Large intestine (tissue), 12 donors: ENCODE measurements at places on chromosomes 7 and 10.

DNA sequence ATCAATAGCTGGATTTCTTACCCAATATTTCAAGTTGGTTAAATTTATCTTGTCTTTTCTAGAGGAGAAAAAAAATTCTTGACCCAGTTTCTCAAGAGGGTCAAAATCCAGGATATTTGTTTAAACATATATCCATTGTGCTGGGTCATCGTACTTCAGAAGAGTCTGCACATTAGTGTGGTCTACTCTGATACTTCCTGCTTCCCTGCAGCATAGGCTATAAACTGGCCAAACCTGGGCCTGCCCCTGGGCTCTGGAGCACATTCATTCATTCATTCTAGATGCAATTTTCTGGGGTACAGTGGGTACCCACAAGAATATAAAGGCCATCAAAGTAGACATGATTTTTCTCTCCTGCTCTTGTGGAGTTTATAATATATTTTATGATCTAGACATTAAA lies 142.1 kb upstream of the WNT16 start:
- no peak for DNase-seq

DNA sequence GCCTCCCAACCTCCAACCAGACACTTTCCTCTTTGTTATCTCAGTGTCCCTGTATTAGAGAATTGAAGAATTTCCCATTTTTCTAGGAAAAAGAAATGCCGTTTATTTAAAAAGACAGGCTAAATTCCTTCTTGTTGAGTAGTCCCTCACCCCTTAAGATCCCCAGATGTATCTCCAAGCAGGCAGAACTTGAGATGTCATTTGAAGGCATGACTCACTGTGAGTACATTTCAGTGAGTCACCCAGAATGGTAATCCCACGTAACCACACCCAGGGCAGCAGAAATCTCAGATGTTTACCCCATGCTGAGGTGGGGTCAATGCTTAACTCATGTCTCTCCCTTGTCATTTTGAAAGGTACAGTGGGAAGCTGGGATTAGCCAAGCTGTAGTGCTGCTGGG lies 4.4 kb downstream of the ZNF655 start:
- no peak for DNase-seq

- no peak for DNase-seq
These were observed 61.7 kb upstream of the ZNRF2 start for GRCh38 chr7:30222515-30223215.

GRCh38 chr7:1761774-1762173 lies 91.7 kb downstream of the ELFN1 start:
- no peak for DNase-seq

DNA sequence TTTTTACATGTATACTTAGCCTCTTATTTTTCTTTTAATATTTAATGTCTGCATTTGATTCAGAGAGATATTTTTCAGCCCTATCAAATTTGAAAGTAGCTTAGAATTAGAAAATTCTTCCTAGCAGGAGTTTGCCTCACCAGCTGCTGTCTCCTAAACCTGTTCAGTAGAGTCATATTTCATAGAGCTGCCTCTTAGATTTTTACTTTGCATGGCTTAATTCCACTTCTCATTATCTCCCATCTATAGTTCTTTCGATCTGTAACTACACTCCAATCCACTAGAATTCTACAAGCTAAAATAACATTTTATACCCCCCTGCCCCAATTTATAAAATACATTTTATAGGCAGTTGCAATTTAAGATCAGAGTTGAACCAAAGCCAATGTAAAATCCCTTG lies 227.0 kb downstream of the ANK3 start:
- no peak for DNase-seq

DNA sequence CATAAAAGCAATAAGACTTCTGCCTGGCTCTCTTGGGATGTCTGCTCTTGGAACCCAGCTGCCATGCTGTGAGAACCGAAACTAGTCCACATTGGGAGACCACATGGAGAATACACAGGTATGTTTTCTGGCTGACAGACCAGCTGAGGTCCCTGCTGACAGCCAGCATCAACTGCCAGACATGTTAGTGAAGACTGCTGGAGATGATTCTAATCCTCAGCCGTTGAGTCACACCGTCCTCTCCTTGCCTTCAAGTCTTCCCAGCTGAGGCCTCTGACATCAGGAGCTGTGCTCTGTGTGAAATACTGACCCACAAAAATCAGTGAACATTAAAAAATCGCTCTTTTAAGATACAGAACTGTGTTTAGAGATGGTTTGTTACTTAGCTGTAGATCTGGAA lies 36.9 kb upstream of the AGR2 start:
- DNase-seq = no peak

GRCh38 chr7:72098807-72099580 lies 313.1 kb downstream of the CALN1 start:
- peak; percentile 1 for DNase-seq

DNA sequence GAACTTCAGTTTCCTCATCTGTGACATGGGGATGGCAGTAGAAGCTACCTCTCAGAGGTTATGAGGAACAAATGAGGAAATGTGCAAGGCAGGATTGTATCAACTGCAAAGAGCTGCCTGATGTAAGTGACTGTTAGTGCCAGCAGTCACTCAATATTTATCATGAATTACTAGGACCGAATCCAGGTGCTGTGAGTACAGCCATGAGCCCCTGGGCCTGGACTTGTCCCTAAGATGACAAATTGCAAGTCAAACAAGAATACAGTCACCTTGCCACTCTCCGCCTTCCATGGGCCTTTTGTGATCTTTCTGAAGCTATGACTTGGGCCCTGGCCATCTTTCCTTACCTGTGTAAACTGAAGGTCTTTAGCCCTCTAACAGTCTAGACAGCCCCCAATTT lies 27.7 kb upstream of the TLX1 start:
- no peak for DNase-seq

DNA sequence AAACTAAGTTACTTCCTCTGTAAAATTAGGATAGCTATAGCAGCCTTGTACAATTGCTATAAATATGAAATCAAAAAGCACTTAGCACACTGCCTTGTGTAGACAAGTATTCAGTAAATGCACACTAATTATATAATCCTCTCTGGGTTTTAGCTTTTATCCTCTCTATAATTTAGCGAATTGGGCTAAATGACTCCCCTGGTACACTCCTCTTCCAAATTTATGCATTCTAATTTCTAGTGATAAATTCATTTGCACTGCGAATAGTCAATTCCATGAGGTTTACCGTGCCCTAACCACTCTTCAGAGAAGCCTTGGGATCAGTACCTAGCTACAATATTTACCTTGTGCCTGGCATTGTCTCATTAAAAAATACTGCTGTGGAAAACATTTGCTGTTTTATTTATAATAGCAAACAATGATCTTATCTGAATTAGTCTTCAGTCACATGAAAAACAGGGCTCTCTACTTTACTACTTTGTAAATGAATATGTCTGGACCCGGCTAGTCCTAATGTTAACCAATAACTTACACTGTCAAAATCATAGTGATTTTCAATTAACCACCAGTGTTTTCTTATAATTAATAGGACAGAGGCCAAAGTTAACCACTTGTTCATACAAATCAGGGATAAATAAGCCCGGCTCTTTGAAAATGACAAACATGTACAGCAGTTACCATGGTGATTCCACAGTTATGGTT lies 577.9 kb downstream of the IPMK start:
- DNase-seq = no peak

- DNase-seq = no peak
These were observed 2.5 kb downstream of the FZD1 start for GRCh38 chr7:91266689-91267090.

- DNase-seq = no peak
These were observed 16.7 kb downstream of the LRMDA start for GRCh38 chr10:75448166-75448565.

GRCh38 chr10:48333856-48334255 lies 27.4 kb downstream of the MAPK8 start:
- no peak for DNase-seq

DNA sequence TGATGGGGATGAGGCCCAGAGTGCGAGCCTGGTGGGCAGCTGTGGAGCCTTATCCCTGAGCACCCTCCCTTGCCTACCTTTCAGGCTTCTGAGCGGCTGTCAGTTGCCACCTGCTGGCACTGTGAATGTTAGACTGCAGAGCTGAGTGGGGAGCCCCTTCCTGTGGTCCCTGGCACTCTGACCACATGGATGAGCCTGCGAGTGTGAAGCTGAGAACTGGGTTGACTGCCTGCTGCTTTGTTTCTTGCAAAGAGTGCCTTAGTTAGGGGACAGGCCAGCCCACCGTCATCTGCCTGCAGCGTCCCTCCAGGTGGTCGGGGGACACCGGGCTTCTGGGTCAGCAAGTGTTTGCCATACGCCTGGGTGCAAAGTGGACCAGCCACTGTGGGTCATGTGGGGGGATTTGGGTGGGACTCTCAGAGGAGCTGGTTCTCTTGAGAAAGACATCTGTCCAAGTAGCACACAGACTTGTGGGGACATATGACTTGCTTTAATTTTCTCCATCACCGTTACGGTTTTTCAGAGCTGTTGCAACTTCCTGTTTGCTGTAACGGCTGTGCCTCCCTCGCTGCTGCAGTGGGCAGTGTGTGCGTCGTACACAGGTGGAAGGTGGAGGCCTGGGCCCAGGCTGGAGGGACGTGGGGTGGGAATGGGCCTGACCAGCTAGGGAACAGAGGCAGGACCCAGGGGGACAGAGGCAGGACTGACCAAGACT lies 13.7 kb downstream of the INPP5A start:
- no peak for DNase-seq

GRCh38 chr7:93923296-93923695 lies 1.8 kb downstream of the GNG11 start:
- DNase-seq = no peak

- DNase-seq = no peak
These were observed 67.4 kb downstream of the ZNF92 start for GRCh38 chr7:65441010-65441409.

GRCh38 chr10:71737001-71737833 lies 17.6 kb upstream of the C10orf105 start:
- no peak for DNase-seq

- DNase-seq = no peak
These were observed 86.5 kb upstream of the KDM7A start for GRCh38 chr7:140263277-140263676.

DNA sequence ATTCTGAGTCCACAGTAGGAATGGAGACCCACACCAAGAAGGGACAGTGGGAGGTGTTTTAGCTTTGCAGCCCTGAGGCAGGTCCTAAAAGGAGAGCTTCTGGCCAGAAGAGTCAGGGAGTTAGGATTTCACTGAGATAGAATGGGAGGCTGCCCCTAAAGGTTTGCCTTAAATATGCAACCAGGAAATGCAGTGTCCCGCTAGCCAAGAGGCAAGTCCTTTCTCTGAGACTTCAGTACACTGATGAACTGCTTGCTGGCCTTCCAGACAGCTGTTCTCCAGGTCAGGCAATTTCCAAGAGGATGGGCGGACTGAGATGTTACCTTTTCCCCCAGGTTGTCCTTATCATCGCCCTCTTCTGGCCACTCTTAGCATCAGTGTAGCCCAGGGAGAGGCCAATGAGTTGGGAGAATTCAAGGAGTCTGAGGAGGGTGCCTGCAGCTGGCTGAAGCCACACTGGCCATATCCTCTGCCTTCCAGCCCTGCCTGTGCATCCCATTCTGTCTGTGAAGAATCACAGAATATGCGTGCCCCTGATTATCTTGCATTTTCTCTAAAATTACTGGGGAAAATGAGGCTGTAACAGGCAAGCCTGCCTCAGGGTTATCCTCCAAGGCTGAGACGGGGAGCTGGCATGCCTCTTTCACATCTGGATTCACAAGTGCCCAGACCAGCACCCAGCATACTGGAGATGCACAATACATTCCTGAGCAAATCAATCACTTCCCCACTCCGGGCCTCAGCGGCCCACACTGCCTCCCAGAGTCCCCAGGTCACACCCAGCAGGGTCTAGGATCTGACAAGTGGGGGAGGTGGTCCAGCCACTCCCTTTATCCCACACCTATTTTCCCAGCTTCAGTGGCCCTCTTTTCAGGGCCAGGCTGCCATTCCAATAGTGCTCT lies 2.4 kb downstream of the TLL2 start:
- DNase-seq = peak; percentile 37

DNA sequence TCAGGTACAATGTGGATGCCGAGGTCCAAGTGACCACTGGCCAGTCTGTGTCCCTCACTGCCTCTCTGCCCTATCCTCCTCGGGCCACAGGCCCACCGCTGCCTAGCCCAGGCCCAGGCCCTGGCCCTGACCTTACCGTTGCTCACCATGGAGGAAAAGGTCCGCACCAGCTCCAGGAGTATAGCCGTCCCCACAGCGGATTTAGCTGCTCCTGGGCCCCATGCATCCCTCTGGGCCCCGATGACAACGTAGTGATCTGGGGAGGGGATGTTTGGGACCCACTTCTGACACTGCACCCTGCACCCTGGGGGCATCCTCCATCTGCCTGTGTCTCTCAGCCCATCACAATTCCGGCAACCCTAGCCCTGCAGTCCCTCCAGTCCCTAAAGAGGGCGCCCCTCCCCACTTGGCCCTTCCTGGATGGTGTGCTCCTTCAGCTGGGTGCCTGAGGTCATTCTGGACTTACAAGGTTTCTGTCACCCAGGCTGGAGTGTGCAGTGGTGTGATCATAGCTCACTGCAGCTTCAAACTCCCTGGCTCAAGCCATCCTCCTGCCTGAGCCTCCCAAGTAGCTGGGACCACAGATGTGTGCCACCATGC lies 12.1 kb downstream of the TFR2 start:
- DNase-seq = no peak

DNA sequence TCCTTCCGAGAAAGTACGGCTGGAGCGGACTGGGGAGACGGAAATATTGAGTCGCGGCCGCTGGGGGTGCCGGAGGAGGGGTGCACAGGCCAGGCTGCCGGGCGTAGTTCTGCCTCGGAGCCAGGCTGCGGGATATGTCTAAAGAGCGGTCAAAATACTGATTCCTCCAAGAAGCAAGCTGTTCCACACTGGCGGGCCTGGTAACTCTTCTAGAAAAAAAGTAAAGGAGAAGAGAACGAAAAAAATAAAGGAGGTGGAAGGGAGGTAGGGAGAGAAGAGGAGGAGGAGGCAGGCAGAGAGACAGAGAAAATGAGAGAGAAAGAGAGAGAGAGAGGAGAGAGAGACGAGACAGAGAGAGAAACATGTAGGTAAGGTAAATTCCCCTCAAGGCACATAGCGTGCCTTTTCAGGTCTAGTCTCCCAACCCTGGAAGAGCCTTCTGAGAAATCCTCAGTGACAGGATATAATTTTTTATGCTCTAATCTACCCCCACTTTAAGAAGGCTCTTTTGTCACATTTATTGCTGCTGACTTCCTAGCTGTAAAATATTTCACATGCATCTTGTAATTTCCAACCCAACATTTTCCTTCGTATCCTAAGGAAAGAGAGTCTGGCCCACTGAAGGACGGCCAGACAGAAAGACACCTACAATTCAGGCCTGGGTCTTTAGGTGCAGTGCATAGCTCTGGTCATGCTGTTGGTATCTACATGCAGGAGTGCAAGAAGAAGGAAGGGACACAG lies 5.7 kb downstream of the DLX5 start:
- no peak for DNase-seq

GRCh38 chr7:157457355-157458253 lies 120.8 kb downstream of the DNAJB6 start:
- no peak for DNase-seq

GRCh38 chr7:101699881-101700823 lies 71.1 kb upstream of the MYL10 start:
- DNase-seq = peak; percentile 54

GRCh38 chr7:102063690-102064180 lies 222.9 kb upstream of the SH2B2 start:
- DNase-seq = peak; percentile 64

- no peak for DNase-seq
These were observed 3.6 kb downstream of the FIGNL1 start for GRCh38 chr7:50446542-50446960.

- DNase-seq = no peak
These were observed 178.8 kb downstream of the REEP3 start for GRCh38 chr10:63699785-63700613.
